ENCODE measurements at places on chromosomes 1 and 21.

GRCh38 chr21:26965907-26966581, 844 bp downstream of the ADAMTS5 start:
- peak; percentile 67 for DNase-seq

GRCh38 chr1:219215477-219215876, 41.8 kb downstream of the LYPLAL1 start:
- no peak for DNase-seq

DNA sequence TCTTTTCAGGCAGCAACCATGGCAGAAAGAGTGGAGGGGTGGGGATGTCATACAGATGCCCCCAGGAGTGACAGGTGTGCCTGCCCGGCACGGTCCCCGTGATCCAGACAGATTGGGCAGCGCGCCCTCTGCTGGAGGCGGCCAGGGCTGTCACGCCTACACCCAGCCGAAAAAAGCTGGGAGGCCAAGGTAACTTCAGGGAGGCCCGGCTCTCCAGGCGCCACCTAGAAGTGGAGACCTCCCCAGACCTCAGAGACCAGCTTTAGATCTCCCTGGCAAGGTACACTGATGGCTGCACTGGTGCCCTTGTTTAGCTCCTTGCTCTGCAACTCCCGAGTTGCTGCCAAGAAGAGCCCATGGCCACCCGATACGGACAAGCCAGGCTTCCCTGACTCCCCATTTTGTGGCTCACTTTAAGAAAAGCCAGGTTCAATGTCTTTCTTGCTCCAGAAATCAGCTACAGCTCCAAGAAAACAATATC, 6.6 kb downstream of the GOLT1A start:
- DNase-seq = peak; percentile 36

DNA sequence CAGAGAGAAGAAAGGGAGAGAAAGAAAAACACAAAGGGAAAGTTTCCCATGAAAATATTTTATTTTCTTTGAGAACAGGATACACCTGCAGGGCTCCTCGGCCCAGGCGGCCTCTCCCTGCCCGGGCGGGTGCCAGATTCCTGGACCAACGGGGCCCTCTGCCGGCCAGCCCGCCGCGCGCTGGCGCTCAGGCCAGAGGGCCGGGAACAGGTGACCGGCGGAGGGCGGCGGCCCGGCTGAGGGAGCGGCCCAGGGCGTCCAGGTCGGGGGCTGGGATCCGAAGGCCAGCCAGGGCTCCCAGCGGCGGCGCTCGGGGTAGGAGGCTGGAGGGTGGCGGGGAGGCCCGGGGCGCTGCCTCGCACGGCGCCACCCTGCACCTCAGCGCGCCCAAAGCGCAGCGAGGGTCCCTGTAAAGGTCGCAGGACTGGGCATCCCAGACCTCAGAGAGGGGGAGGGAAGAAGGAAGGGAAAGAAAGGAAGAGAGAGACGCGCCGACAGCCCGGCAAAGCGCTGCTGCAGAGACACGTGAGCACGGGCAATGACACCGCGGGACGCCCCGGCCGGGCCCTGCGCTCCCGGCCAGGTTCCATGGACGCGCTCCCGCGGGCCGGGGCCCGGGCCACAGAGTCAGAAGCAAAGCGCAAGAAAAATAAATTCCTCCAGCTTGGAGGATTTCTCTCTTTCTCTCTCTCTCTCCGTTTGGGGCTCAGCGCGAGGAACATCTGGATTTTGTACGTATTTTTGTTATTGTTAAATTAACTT, 927 bp downstream of the WNT9A start:
- DNase-seq = no peak

- no peak for DNase-seq
Observed at GRCh38 chr1:24363994-24364393, 44.8 kb downstream of the GRHL3 start.

- DNase-seq = no peak
Observed at GRCh38 chr1:159089184-159089791, 12.7 kb upstream of the AIM2 start.

DNA sequence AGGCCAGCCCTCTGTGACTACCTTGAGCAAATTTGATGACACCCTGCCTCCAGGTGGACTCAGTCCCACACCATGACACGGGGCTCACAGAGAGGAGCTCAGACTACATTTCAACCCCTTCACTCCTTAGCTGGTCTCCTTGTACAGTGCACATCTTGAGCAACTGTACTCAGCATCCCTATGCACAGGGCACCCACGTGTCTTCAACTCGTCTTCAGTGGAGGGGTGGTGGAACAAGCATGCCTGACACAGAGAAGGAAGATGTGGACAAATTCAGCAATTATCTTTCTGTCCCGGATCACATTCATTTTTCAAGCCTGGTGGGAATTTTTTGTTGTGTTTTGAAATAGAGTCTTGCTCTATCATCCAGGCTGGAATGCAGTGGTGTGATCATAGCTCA, 213.7 kb downstream of the KAZN start:
- DNase-seq = no peak

DNA sequence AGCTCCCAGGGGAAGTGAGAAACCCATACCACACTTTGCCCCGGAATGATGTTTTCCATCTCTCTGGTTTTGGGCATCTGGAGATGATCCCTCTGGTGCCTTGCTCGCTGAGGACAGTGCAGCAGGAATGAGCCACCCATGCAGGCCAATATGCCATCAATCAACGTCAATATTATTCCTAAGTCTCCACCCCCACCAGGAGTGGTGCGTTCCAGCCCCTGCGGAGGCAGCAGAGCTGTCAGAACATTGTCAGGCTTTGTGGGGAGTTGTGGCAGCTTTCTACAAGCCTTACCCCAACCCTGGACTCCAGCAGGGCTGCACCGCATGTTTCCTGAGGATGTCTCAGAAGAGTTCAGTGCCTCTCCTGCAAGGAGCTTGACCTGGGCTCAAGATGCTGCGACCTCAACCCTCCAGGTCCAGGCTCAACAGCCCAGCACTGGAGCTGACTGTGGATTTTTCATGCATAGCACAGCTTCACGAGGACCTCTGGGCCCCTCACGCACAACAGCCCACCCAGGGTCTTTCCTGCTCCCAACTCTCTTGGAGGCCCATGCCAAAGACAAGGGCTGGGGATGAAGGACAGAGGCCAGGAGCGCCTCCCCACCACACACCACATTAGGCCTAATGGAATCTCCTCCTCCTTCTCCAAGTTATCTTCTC, 67.5 kb downstream of the PSMG1 start:
- DNase-seq = no peak

GRCh38 chr21:27085387-27085786, 118.5 kb upstream of the ADAMTS5 start:
- DNase-seq = no peak

- no peak for DNase-seq
Observed at GRCh38 chr1:51331206-51332100, 1.1 kb upstream of the TTC39A start.

GRCh38 chr1:33460144-33460543, 12.3 kb upstream of the ZSCAN20 start:
- DNase-seq = no peak

- no peak for DNase-seq
Observed at GRCh38 chr1:67586596-67586995, 98.4 kb upstream of the GADD45A start.

- no peak for DNase-seq
Observed at GRCh38 chr1:208227366-208227765, 16.8 kb downstream of the PLXNA2 start.

- DNase-seq = no peak
Observed at GRCh38 chr21:43855955-43856354, 9.1 kb upstream of the AGPAT3 start.

- no peak for DNase-seq
Observed at GRCh38 chr1:41859686-41860085, 59.0 kb downstream of the HIVEP3 start.

- no peak for DNase-seq
Observed at GRCh38 chr1:61844006-61844405, 101.7 kb downstream of the PATJ start.

GRCh38 chr1:39695016-39695415, 3.8 kb upstream of the HPCAL4 start:
- DNase-seq = no peak

- no peak for DNase-seq
Observed at GRCh38 chr21:45545691-45546531, 3.7 kb upstream of the SLC19A1 start.

GRCh38 chr1:61253912-61254633, 171.7 kb downstream of the NFIA start:
- DNase-seq = no peak

DNA sequence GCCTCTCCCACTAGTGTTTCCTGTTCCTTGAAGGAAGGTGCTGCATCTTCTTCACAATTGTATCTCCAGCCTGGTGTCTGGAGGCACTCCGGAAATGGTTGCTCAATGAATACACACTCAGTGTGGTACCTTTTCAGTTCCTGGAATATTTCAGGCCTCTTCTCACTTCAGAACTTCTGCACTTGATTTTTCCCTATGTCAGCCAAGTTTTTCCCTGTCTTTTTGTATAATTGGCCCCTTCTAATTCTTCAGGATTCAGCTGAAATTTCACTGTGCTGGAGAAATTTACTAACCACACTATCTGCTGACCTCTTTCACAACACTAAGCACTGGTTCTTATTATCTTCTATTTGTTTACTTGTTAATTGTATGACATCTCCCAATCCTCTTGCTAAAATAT, 61.2 kb upstream of the MAP10 start:
- no peak for DNase-seq

- DNase-seq = peak; percentile 62
Observed at GRCh38 chr1:55215194-55216021, at the start of gene USP24. USP24 (minus strand) TSS chr1:55215364; CDS start chr1:55215113, 251 bp downstream.

DNA sequence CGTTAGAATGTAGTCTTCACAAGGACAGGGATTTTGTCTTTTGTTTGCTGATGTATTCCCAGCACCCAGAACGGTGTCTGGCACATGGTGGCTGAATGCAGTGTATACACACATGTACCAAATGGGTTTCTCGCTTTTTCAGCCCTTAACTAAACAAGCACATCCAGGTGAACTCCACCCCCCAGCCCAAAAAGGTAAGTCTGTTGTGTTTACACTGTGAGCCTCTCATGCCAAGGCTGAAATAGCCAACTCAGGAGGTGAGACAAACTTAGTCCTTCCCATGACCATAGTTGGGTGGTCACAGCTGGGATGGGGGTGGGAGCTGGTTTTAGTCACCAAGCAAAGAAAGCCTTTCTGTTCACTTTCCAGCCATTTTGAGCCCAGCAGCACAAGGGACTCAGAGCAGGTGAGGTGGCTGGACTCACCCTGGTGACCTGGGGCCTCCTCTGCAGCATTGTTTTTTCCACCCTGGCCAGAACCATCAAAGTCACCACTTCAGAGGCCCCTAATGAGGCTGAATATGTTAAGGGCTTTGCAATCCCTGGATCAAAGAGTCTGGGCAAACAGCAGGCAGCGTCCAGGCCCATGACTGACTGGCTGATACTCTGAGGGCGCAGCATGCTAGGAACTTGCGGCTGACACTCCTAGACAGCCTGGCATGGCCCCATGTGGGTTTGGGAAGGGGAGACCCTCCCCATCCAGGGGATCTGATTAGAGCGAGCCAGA, 8.7 kb downstream of the TENT5B start:
- DNase-seq = no peak

DNA sequence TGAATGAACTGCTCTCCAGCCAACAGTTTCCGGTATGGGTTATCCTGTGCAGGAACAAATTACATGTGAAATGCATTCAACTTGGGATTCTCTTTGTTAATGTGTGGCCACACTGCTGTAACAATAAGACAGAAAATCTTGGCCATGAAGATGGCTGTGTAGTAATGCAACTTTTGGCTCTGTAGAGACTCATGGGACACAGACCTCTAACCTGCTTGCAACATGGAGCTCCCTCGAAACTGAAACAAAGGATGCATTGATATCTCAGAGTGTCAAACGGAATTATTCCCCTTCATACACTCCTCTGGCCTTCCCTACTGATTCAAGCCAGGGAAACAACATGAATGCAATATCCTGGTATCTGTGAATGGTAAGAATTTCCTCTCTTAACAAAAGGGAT, 559.3 kb upstream of the ZRANB2 start:
- DNase-seq = no peak

DNA sequence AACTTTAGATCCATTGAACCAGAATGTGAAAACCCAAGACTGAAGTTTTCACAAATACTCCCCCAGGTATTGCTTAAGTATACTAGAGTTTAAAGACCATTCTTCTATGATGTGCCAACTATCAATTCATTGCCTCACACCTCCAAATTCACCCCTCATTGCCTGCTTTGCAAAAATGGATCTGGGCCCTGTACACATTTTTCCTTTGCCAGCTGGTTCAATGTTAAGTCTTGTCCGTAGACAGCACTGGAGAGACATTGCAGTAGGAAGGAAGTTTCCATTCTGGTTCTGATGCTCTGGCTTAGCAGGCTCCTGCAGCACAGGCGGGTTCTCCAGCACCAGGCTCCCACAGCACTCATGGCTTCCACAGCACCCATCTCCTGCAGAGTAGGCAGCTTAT, 130.0 kb downstream of the PROX1 start:
- no peak for DNase-seq

- no peak for DNase-seq
Observed at GRCh38 chr1:41322101-41322661, 39.1 kb upstream of the FOXO6 start.

DNA sequence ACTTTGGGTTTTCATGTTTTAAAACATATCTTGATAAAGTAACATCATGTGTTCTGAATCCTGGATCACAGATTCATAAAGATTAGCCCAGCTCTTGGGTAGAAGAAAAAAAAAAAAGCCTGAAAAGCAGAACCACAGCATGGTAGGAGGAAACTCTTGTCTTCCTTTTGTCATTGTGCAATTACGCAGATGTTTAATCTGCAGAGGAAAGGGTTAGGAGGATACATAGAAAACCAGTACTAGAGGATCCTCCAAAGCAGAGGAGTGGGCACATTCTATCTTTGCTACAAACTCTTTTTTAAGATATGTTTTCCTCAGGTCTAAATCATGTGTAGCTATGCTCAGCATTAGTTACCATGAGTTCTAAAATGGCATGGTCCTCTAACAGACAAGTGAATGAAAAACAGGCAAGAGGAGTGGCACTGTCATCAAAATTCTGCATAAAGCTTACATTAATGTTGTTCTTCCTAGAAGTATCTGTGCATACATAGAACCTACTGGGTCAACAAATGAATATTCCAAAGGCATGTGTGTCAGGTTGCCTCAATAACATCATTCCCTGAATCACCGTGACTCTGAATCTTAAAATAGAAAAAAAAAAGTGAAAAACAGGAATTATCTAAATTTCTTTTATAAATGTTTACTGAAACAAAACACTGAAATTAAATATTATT, 107.0 kb downstream of the NME7 start:
- no peak for DNase-seq

DNA sequence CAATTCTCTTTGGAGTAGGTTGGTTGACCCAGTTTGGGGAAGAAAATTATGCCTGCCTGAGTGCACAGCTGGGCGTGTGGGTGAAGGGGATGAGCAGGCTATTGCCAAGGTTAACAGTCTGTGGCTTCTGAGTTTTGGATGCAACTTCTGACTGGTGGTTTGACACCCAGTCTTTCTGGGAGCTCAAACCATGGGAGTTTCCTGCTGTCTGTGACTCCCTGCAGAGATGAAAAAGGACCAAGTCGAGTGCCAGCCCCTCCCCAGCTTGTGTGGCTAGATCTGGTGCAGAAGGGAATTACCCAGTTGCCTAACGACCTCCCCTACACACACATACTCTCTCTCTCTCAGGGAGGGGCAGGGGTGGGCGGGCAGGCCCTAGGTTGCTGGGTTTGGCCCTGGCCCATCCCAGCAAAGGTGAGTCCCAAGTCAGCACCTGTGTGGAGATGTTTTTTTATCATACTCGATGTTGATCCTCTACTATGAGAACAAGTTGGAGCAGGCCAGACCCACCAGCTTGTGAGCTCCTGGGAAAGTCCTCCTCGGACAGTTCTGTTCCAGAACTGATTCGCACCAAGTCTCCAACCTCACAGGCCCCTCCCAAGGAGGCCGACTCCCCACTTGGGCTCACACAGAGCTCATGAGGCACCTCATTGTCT, 28.2 kb downstream of the PKP1 start:
- DNase-seq = no peak

All from left renal cortex interstitium (tissue), 4 donors.